ENCODE measurements at places on chromosomes 5 and 9.

- DNase-seq: no peak
These were observed 13.7 kb downstream of the SYK start for GRCh38 chr9:90815183-90815943.

DNA sequence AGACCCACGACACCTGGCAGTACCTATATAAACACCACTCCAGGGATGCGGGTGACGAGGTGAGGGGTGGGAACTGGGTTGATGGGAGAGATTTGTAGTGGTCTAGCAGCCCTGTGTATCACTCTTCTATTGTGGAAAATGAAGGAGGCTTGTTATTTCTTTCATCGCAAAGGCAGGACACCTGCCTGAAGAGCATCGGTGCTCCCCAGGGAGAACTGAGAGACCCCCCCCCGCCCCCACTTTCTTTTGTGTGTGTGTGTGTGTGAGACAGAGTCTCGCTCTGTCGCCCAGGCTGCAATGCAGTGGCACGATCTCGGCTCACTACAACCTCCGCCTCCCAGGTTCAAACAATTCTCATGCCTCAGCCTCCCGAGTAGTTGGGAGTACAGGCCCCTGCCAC is 8.3 kb upstream of the WDR5 start:
- no peak for DNase-seq

GRCh38 chr5:66744040-66744439 is 147.8 kb downstream of the MAST4 start:
- no peak for DNase-seq

DNA sequence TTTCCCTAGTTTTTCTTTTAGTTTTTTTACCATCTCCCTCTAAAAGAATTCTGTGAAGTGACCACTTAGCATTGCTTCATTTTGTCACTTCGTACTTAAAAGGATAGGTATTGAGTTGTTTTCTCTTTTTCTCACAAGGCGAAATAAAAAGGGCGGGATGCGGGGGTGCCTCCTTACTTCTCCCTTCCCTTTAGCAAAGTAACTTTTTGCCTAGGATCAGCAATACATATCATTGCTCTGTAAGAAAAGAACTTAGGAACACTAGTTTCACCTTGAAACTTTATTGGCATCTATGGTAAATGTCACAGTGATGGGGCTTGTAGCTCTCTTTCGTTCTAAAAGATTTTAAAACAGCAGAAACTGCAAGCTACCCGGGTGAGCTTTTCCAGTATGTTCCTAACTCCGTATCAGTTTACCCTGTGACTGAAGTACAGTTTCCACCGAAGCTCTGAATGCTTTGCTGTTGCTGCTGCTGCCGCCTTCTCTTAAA is 4.1 kb downstream of the PRDM6 start:
- no peak for DNase-seq

GRCh38 chr5:160352308-160352707 is 18.1 kb downstream of the C1QTNF2 start:
- DNase-seq: no peak

- DNase-seq: peak; percentile 79
These were observed 947 bp upstream of the LNPEP start for GRCh38 chr5:96934708-96935558.

GRCh38 chr5:173578947-173579615 is 37.4 kb downstream of the BOD1 start:
- DNase-seq: no peak

DNA sequence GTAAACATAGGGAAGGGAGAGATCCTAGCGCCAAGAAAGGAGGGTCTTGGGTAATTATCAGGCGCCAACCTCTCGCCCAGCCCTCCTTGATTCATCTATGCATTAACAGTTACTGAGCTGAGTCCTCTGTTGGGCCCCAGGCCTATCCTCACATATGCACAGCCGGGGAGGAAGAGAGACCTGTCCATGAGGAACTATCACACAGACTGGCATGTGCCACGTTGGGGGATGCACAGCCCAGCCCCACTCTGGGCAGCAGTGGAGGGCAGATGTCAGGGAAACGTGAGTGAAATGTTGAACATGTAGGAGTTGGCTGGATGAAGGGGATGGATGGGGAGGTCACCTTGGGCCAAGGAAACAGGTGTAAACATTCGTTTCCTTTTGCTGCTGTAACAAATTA is 18.8 kb upstream of the ENHO start:
- no peak for DNase-seq

- DNase-seq: no peak
These were observed 122.6 kb upstream of the IRX4 start for GRCh38 chr5:2005101-2006041.

DNA sequence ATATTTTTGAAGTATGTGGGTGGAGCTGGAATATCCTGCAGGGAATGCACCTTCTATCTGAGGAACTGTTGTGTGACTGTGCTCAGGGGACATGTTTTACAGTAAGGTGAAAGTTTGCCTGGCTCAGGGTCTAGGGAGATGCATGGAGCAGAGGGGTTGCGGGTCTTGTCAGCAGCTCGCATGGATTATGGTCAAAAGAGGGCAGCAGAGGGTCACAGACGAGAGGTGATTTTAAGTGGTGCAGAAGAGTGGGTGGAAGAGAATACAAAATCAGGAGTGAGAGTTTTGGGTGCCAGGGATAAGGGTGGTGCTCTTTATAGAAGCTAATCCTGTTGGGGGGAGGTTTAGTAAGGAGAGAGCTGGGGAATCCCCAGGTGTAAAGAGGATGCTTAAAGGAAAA is 53.5 kb upstream of the GRIN3A start:
- peak; percentile 25 for DNase-seq

GRCh38 chr5:7578071-7578470 is 182.1 kb downstream of the ADCY2 start:
- no peak for DNase-seq

DNA sequence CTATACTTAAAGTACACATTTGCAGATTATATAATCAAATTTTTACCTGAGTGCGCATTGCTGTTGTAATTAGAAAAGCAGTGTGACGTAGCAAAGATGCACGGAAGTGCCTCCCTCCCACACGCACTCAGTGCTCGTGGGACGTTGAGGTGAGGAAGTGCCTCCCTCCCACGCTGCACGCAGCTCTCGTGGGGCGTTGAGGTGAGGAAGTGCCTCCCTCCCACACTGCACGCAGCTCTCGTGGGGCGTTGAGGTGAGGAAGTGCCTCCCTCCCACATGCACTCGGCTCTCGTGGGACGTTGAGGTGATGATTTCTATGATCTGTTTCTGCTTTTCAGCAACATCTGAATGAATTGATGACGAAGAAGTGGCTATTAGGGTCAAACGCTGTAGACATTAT is 21.0 kb downstream of the EXOC3 start:
- DNase-seq: no peak
